ENCODE measurements at places on chromosomes 2 and 18.

GRCh38 chr2:3959372-3959771 is 256.0 kb downstream of the DCDC2C start:
- peak; percentile 19 for DNase-seq

GRCh38 chr18:44186001-44186400 is 494.7 kb upstream of the SETBP1 start:
- DNase-seq, result peak; percentile 7

DNA sequence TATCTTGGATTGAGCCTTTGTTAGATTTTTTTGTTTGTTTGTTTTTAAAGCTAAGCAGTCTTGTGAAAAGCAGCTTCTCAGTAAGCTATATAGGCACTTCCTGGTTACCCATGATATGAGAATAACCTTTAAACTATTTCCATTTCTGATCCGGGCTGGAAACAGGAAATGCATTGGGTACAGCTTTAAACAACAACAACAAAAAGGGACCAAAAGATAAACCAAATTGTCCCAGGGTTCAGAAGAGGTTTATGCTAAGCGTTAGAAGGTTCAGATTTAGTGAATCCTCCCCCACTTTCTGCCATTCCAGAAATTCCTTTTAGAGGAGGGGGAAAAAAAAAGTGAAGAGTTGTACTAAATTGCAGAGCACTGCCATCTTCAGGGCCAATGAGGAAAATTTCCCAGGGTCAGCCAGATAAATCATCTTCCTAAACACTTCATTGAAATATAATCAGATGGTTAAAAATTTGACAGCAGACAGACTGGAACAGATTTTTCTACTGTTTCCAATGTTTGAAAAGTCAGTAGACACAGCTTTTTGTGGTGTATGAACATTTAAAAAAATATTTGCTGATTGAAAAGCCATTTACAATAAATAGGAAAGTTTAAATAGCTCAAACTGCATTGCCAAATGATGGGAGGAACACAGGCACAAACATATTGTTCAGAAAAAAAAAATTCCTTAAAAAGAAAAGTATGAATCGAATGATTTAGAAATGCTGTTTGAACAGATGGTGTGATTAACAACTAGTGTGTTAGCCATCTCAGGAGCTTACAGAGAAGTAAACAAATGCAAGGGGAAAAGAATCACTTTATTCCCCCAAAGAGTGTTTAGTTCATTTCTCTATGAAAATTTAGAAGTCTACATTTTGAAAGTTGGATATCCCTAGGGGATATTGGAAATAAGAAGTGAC is 189.9 kb upstream of the TANK start:
- DNase-seq, result peak; percentile 88

DNA sequence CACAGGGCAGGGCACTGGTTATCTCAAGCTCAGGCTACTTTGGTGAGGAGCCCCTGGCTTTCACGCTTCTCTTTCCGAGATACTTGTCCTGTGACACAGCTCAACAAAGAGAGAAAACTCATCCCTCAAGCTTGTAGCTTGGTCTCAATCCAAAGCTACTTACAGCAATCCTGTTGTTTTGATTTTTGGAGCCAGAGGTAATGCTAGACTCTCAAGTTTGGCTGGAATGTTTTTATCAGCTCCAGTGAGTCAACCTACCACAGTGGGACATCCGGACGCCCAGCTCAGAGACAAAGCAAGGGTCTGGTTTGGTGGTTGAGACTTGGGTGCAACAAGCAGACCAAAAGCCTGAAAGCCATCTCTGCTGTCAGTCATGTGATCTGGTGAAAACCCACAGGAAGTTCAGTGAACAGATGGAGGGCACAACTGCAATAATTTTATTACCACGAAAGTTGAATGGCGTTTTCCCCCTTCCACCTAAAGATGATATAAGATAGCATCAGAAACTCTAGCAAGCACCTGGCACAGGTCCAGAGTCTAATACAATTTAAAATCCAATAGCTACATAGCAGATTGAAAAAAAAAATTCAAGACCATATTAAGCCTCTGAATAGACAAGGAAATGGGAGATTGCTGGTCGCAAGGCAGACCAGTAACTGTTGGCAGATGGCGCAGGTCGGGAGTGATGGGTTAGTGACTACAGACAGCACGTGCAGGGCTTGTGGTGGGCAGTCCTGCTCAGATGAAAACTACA is 102.3 kb upstream of the SMAD7 start:
- peak; percentile 99 for DNase-seq
